Activated T-helper 17 cell treated with anti-CD3 and anti-CD28 coated beads, Interleukin-2, amount 50 U/mL, for 72 hours (primary cell): ENCODE measurements at places on chromosomes 1 and 21.

DNA sequence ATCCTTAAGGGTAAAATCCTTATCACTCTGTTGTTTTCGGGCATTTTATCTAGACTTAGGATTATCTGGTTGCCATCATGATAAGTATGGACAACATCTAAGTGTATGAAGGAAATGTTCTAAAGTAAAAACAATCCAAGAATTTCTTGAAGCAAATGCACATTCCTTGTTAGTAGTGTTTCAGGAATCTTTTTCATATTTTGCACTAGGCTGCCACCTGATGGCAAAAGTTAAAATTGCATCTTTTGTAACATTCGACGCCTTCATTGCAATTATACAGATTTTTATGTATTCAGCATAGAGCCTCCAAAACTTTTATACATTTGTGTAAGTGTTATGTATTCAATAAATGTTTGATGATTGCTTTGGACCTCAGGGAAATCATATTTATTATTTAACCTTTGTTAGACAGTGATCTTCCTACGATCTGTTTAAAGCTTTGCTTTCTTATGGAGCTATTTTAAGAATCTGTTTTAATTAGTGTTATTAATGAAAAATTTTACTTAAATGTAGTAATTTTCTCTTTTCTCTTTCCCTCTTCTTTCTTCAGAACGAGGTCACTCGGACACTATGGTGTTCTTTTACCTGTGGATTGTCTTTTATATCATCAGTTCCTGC is 49.4 kb upstream of the KIAA1614 start:
- no peak for ATAC-seq

DNA sequence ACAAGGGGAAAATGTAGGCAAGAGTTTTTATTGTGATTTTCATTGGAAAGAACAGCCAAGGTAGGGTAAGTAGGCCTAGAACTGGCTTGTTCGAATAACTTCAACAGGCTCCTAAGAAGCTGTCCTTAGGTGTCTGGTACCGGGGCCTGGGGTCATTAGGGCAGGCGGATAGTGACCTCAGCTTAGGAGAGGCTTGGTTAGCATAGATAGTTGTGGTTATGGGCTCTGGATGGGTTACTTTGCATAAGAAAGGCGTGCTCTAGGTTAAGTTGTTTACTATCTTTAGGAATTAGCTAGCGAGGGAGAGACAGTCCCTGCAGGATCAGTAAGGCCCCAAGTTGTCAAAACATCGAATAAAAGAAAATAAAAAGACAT is 20.7 kb upstream of the HPCAL4 start:
- no peak for ATAC-seq

DNA sequence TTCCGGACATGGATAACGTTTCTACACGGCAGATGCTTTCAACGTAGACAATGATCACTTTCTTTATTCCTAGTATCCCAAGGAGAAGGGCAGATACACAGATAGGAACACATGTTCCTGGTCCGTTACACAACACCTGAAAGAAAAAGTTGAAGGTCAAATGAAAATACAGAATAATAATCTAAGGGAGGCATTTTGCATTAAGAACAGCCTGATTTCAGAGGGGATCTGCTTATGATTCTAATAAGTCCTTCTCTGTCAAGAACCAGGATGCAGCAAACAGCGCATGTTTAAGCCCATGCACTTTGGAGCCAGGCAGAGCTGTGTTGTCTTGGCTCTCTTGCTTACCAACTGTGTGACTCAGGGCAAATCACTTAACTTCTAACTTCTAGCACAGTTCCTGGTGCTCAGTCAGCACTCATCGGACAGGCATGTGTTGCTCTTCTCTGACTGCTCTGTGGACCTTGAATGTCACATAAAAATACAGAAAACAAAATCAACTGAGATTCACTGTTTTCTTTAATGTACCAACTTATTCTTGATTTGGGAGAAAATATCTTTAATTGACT is 56.3 kb upstream of the CNN3 start:
- ATAC-seq: no peak

GRCh38 chr1:79617777-79618176 is 611.2 kb upstream of the ADGRL4 start:
- no peak for ATAC-seq

GRCh38 chr1:21084111-21084810 is 92.4 kb downstream of the EIF4G3 start:
- ATAC-seq: no peak

GRCh38 chr1:112231331-112231730 is 164.7 kb upstream of the CTTNBP2NL start:
- no peak for ATAC-seq

- ATAC-seq: no peak
These were observed 386.1 kb downstream of the KCNH1 start for GRCh38 chr1:210747890-210748289.

GRCh38 chr1:188371295-188371806 is 1542.6 kb downstream of the PLA2G4A start:
- ATAC-seq: no peak
